ENCODE measurements at places on chromosomes 3 and 15.

- DNase-seq, result no peak
Measured at GRCh38 chr3:53236112-53236841, 19.5 kb downstream of the TKT start.

DNA sequence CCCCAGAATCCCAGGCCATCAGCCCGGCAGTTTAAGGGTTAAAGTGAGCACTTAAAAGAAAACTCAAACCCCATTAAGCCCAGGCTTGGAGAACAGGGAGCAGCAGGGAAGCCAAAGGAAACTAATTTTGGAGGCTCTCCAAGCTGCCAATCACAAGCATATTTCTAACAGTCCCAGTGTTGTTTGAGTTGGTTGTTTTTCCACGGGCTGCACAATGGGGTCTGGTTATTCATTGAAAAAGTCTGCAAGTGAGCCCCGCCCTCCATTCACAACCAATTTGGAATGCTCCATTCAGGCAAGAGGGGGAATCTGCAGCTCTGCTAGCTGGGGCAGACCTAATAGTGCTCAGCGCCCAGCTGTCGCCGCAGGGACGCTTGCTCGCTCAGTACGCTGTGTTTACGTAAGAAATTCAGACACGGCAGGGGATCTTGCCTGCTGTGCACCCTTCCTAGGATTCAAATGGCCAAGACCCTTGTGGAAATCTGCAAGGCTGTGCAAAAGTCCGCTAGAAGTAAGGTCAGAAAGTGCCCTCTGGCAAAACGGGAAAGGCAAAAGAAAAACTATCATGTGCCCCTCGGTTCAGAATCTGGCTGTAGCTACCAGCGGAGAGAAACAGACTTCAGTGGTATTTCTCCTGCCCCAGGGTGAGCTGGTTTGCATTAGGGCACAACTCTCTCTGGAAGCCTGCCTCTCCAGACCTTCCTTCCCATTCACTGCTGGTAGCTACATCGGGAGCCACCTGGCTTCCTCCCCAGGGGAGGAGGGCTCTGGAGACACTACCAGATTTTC lies 11.0 kb downstream of the ETV5 start:
- no peak for DNase-seq

DNA sequence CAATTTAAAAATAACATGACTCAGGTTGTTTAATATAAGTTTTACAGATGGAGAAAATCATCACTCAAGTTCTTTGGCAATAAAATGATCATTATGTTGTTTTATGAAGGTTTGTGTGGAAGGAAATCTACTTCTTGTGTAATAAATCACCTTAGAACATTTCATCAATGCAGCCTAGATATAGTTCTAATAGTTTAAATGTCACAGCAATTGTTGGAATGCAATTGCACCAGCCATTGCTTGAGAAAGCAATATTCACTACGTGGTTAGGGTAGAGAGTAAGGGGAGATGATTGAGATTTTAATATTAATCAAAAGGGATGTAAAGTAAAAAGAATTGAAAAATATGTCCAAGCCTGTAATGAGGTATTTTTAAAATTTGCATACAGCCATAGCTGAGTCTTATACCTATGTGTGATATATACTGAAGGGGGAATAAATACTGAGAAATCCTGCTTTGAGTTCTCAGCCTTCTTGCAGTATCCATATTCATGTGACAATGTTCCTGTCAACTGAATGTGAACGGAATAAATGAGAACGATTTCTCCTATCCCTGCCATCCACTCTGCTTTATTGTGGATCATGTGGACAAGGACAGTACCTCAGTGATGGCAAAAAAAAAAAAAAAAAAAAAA lies 257.9 kb downstream of the OTOL1 start:
- DNase-seq, result no peak

DNA sequence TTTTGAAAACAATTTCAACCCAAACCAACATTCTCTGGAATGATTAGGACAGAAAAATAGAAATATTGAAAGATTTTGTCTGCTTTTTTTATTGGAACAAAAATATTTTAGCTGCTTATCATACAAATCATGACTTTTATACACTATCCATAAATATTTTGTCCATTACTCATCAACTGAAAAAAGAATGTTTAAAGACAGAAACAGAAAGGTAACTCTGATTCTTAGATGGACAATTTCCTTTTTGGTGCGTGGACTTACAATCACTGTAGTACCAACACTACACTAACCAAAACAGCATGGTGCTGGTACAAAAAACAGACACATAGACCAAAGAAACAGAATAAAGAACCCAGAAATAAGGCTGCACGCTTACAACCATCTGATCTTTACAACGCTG lies 582.8 kb upstream of the CCDC54 start:
- DNase-seq, result no peak

- no peak for DNase-seq
Measured at GRCh38 chr3:5017925-5018531, 38.8 kb downstream of the BHLHE40 start.

DNA sequence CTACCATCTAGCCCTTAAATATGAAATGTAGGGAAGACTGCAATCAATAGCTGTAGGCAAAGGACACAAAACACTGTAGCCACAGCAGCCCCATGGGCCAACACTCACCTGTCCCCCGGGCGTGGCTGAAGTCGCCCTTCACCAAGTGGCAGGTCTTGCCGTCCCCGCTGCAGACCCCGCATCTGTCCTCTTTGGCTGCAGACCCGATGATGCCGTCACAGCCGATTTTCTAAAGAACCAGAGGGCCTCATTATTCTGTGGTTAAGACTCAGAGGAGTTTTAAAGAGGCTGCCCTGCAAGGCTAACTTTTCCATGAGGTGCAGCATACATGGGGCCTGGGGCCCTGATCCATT lies 245.6 kb downstream of the ADAMTS17 start:
- DNase-seq, result no peak

GRCh38 chr3:8851703-8852102 lies 82.3 kb upstream of the OXTR start:
- DNase-seq, result no peak

DNA sequence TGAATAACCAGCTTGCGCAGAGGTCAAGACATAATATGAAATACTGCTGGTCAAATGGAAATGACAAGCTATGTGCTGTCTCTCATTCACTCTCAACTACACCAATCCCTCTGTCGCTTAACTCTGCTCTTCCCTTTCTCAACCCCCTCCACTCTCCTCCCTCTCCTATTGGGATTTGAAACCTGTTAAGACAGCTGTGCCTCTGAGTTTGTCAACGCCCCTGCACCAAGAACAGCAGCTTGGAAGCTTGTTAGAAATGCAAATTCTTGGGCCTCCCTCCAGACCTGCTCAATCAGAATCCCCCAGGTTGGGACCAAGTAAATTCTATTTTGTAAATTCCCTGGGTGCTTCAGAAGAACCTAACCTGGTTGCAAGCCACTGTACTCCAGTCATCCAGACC lies 149.7 kb upstream of the ATP2B2 start:
- no peak for DNase-seq

Data from activated T-cell treated with anti-CD3 and anti-CD28 coated beads, Interleukin-2, amount 50 U/mL, for 48 hours (primary cell).